Suppressor macrophage treated with lipopolysaccharide for 1 hour (primary cell): ENCODE measurements at places on chromosomes 7 and 10.

GRCh38 chr10:67807855-67808456, 30.0 kb downstream of the DNAJC12 start:
- no peak for DNase-seq

DNA sequence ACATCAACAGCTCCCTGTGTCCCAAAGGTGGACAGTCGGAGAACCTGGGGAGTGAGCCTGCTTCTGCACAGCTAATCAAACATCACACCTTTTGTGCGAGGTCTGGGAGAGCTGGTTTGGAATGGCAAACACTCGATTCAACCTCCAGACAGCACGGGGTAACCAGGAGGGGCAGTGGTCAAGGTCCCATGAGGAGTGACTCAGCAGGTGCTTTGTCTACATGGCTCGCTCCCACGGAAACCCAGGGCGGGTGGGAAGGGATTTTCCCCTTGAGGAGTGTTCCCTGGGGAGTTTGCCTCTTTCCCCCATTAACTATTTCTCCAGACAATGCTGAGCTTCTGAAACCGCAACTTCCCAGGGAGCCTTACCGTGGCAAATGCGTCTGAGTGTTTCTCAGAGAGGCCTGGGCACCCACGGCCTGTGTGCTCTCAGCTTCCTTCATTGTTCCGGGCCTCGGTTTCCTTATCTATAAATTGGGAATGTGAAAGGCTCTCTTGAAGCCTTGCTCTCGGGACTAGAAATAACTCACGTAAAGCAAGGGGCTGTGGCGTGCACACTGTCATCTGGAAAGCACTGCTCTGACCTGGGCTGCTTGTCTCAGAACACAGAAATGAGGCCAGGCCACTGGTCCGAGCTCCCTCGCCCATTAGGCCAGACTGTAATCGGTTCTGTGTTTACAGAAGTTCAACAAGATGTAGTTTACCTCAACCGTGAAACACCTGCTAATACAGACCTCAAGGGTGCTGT, 14.0 kb upstream of the GTPBP4 start:
- DNase-seq = peak; percentile 57

DNA sequence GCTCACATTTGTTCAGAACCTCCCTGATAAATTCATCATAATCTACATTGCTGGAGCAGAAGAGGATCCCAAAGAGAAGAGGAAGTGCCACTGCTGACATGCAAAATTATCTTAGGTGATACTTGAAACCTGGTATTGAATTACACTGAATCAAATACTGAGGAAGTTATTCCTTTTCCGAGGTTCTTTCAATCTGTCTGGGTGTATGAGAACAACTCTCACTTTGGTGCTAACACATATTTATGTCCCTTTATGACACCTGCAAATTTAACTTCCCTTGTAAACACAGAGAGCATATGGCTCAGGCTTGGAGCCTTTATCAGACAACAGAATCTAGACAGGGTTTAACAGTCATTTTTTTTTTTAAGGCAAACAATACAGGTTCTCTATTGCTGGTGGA, 131.4 kb downstream of the SRPK2 start:
- no peak for DNase-seq

DNA sequence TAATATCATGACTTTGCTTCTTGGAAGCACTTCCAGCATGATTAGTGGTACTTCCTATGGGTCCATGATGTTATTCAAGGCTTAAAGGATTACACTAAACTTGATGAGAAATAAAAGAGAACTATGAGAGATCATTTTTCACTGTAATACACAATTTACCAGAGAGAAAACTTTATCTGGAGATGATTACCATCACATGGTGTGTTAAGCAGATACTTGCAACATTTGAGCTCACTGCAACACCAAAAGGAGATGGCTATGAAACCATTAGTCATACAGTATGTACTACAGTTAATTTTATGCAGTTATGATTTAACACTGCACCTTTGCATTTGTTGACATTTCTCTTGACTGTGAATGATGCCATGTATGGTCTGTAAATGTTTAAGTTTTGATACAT, 311.3 kb upstream of the AOAH start:
- DNase-seq = no peak
